Stimulated activated CD8-positive, alpha-beta memory T cell treated with anti-CD3 and anti-CD28 coated beads, Interleukin-7, amount 100 ng/mL, for 4 hours (primary cell): ENCODE measurements at places on chromosomes 11 and 22.

- DNase-seq: no peak
Observed at GRCh38 chr11:121741351-121741760, 288.6 kb upstream of the SORL1-AS1 start.

DNA sequence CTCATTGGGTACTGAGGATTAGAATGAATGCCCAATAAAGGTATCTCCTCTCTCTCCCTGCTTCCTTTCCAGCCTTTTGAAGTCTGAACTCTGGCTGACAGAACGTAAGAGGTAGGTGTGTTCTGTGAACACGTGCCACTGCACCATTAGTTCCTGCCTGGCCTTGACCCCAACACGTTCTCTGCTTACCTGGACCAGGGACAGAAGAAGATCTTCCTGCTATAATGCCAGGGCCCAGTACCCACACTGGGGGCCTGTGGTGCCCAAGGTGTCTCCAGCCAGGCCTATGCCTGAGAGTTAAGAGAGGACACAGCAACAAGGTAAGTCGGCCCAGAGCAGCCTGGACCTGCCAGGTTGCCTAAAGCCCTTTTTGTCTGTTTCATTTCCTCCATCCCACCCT is 147.7 kb upstream of the TIMP3 start:
- DNase-seq: no peak

GRCh38 chr11:64485074-64485473 is 105.9 kb upstream of the SLC22A12 start:
- no peak for DNase-seq

GRCh38 chr11:92302770-92303169 is 78.2 kb downstream of the FAT3 start:
- no peak for DNase-seq

DNA sequence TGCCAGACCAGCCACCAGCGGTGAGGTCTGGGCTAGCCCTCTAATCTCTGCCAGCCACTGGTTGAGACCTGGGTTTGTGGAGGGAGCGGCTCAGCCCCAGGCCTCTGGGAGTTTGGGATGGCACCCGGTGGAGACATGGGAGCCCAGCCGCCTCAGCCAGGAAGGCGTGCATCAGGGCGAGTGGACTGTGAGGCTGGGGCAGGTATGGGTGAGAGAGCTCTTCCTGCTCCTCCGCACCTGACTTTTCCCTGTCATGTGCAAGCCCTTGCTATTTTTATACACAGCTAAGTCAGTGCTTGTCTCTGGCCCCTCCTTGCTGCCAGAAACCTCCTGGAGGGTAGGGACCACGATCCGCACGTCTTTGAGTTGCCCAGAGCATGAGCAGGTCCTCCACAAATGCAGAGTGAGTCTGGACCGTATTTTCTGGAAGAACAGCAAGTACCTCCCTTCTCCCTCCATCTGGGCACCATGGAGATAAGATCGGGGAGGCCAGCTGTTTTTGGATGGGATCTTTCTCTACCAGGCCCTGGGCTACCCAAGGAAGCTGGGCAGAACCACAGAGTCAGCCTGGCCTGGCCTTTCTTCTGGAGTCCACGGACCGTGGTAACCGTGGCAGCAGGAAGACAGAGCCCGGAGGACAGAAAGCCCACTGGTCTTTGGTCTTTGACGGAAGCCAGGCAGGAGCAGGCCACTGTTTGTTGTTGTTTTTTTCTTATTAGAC is 53.3 kb downstream of the IGLL1 start:
- DNase-seq: no peak

GRCh38 chr11:75810637-75811390 is 4.2 kb upstream of the UVRAG start:
- DNase-seq: no peak

DNA sequence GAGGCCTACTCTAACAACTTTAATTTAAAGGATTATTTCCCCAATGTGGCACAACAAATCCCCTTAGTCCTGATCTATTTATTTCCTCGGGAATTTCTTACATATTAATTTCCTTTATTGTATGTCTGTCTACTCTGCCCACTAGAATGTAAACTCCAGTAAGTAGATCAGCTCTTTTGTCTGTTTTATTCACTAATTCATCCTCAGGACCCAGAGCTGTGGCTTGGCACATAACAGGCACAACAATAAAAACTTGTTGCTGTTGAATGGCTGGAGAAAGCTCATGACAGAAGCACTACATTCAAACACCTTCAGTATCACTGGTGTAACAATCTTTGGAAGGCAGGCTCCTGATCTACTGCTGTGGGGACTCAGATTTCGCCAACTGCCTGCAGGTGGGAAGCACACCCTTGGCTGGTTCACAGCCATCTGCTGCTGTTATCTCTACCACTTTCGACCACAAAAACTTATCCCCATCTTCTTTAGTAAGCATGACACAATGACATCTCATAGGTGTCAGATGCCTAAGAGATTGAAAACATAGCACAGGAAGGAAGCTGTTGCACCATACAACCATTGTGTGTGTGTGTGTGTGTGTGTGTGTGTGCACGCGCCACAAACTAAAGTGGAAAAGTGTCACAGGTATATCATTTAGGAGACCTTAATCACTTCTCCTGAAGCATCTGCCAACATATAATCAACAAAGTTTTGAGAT is 11.9 kb downstream of the HIRA start:
- no peak for DNase-seq

DNA sequence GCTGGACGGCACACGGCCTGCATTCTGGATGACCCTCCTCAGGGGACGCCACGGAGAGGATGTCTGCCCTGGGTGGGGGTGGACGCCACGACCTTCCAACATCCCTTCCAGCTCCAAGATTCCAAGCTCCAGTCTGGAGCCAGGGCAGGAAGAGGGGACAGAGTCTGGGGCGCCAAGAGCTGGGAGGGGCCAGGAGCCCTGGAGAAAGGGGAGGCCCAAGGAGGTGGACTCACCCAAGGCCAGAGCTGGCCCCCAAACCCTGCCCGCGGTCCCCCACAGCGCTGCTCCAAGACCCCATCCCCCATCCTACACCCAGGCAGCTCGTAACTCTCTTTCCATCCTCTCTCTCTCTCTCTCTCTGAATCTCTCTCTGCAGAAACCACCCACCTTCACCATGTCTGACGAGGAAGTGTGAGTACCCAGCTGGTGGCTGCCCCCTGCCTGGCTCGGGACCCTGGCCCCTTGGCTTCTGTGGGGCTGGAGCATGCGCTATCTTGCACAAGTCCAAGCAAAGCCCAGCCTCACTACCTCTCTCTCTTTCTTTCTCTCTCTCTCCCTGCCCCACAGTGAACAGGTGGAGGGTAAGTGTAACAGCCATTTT is 3.1 kb downstream of the TNNT3 start:
- no peak for DNase-seq

GRCh38 chr11:74749127-74749964 is 697 bp downstream of the RNF169 start:
- no peak for DNase-seq

DNA sequence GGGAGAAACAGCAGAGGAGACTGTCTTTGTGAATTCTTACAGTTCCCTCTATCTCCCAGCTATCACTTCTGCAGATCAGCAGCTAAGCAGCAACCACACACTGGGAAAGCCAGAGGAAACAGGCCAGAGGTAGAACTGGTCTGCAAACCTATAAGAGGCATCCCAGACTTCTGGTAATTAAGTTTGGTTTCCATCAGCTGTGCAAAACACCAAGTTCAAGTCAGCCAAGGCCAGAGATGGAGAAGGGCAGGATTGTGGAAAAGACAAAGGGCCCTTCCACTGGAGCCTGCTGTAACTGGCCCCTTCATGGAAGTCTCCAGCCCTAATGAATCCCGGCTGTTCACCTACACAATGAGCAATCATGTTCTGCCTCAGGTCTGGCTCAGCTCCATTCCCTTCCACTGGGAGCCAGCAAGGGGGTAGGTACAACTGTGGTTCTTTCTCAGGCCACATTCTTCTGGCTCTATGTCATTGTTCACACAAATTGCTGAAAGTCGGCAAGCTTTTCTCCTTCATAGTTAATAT is 4.6 kb upstream of the PAMR1 start:
- DNase-seq: no peak

GRCh38 chr11:2194877-2195755 is 23.5 kb upstream of the TH start:
- DNase-seq: peak; percentile 28
